ENCODE measurements at places on chromosomes 13 and 19.
A peak's percentile ranks its signal among the peaks of the same experiment; 100 is the strongest.

DNA sequence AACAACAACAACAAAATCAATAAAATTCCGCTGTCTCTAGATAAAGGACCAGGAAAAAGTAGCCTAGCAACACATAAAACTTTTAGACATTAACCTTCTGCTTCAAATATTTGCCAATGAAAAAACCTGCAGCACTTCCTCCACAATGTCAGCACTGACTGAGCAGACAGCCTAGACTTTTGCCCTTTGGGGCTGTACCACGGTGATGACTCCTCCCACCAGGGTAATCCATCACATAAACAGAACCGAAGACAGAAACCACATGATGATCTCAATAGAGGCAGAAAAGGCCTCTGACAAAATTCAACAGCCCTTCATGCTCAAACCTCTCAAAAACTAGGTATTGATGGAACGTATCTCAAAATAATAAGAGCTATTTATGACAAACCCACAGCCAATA, 30.2 kb upstream of the TRPC4 start:
- no peak for DNase-seq

DNA sequence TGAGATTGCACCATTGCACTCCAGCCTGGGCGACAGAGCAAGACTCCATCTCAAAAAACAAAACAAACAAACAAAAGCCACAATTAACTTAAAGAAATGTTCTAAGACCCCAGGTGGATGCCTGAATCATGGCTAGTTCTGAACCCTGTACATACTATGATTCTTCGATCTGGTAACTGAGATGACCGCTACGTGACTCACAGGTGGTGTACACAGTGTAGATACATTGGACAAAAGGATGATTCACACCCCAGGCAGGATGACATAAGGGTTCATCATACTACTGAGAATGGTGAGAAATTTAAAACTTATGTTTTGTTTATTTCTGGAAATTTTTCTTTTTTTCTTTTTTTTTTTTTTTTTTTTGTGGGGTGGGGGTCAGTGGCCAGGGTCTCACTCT, 6.5 kb downstream of the ZNF426 start:
- no peak for DNase-seq

DNA sequence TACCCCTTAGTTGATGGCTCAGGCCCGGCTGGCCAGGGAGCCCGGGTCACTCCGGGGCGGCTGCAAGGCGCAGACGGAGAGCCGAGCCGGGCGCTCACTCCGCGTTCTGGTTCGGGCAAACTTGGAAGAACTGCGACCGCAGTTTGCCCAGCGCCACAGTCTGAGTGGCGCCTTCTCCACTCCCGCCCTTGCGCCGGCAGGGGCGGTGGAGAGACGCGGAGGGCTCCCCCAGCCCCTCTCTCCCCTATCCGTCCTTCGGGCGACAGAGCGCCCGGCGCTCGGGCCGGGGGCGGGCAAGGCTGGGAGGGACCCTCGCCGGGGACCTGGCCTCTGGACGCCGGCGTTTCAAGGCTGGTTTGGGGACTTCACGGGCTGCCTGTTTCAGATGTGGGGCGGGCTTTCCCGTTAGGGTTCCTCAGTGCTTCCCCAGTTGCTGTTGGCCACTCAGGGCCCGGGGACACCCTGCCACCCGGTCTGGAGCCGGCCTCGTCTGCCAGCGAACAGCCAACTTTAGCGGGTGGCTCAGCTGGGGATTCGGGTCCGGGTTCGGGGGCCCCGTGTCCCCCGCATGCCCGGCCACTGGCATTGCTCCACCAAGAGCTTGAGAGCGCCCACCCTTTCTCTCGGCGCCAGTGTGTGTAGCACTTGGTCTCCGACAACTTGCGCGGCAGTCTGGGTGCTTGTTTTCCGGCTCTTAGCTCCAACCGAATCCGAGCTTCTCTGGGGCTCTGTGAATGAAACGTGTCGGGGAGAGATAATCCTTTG, 1.5 kb downstream of the GPC6 start:
- DNase-seq: peak; percentile 73

GRCh38 chr13:97228850-97229521, 6.9 kb downstream of the MBNL2 start:
- no peak for DNase-seq

GRCh38 chr13:77434289-77434688, 101.2 kb upstream of the SCEL start:
- DNase-seq: no peak

- DNase-seq: no peak
Observed at GRCh38 chr13:101623470-101624209, 171.2 kb downstream of the ITGBL1 start.
